GM03348 (cell line): ENCODE measurements at places on chromosomes 16 and 17.

GRCh38 chr17:29126268-29126930, 53.8 kb downstream of the MYO18A start:
- no peak for DNase-seq

DNA sequence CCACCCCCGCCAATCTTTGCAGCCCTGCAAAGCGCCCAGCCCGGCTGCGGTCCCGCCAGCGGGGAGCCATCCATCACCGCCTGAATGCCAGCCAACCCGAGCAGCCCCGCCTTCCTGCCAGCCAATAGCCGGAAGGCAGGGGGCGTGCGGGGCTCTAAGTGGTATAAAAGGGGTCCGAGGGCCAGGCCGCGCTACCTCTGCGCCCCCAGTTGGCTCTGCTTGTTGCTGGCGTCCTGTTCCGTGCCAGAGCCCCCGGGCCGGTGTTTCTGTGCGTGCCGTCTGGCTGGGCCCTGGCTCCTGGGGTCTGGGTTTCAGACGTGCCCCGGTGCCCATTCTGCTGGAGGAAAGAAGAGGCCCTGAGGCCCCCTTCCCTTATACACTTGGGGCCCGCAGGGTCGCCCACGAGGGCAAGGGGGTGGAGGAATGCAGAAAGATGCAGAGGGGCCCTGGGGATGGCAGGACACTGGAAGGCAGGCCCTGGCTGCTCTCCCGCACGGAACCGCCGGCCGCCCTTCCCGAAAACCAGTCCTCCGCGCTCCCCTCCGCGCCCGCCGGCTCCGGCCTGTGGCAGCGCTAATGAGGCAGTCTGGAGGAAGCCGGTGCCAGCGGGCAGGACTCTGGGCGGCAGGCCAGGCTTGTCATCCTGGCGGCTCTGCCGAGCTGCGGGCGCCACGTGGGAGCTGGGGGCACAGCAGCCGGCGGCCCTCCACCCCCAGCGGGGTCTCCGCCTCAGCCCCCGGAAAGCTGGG, 14.0 kb downstream of the COPZ2 start:
- DNase-seq = peak; percentile 83

GRCh38 chr16:86676254-86676670, 97.9 kb downstream of the FOXL1 start:
- DNase-seq = peak; percentile 54

- DNase-seq = peak; percentile 27
Observed at GRCh38 chr17:3917391-3917931, 1.2 kb upstream of the P2RX1 start.

DNA sequence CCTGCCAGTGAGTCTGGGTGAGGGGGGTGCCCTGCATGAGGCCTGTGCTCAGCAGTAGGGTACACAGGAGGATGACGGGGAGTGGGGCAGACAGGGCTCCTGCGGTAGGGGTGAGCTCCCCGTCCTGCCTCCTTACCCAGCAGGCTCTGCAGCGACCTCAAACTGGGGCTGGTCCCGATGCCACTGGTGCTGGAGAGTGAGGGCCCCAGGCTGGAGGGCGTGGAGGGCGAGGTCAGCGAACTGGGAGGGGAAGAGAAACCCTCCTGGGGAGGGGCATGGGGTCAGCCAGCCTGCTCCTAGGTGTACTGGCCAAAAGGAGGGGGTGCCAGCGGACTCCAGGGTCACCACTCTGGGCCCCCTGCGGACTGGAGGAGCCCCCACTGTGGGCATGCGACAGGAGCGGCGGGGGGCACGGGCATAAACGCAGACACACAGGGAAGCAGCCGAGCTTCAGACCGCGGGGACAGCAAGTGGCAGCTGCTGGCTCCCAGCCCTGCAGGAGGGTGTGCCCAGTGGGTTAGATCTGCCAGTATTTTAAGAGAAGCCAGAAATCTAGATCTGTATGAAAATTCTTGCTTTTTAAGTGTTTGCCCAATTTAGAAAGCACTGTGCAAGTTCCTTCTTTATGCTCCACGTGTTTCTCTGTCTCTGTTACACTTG, 9.0 kb upstream of the VASN start:
- DNase-seq = no peak

DNA sequence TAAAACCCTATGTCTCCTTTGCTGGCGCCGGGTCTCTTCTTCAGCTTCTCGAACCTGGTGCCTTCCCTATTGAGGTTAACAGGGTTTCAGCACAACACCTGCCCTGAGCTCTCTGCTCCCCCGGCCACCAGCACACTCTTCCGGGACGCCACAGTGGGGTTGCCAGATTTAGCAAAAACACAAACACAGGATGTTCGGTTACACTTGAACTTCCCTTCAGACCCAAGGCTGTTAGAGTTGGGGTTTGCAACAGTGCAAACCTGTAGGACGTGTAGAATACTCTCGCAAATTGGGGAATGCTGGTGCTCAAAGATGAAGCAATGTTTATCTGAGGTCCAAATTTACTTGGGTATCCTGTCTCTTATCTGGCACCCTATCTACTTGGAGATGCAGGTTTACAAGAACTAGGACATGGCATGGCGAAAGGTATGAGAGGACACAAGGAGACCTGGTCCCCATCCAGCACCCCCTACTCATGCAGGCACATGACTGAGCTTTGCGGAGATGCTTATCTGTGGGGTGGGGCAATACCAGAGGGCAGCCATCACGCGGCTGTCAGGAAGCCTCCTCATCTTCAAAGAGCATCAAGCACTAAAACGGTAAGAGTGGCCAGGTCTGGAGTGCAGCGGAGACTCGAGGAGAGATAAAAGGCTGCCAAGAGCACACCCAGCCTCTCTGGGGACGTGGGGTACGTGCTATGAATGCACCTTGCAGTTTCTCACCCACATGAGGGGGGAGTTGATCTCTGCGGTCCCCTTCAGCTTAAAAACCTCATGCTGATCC, 52.8 kb downstream of the SDK2 start:
- DNase-seq = no peak

- DNase-seq = no peak
Observed at GRCh38 chr17:59627274-59627673, 7.6 kb downstream of the CLTC start.

- DNase-seq = peak; percentile 33
Observed at GRCh38 chr17:27456681-27457359, 572 bp downstream of the KSR1 start.

DNA sequence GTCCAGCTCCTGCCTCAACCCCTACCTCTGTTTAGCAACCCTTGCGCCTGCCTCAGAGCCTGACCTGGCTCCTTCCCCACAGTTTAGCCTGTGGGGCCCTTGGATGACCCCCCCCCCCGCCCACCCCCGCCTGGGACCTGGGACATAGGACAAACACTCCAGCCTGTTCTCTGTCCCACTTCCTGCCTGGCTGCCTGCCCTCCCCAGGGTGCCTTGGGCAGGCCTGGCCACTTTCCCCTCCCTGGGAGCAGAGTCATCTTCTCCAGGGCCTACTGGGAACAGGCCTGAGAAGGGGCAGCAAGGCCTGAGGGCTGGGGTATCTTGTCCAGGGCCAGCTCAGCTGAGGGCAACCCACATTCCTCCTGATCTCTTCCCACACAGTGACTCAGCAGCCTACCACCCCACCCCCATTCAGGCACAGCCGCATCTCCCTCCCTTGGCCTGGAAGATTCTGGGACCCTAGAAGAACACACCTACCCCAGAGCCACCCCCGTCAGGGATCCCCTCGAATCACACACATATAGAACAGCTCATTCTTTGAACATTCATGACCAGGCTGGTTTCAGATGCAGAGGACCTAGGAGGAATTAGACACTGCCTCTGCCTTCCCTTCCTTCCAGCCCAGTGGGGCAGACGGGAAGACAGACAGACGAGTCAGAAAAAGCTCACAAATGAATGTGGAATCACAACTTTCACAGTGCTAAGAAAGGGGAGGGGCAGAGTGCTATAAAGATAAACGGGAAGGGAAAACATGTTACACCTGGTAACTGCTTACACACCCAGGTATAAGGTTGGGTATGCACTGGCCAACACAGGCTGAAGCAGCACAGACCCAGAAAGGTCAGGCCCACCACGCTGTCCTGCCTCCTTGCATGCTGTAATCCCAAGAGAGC, 6.0 kb downstream of the FHOD1 start:
- peak; percentile 86 for DNase-seq

DNA sequence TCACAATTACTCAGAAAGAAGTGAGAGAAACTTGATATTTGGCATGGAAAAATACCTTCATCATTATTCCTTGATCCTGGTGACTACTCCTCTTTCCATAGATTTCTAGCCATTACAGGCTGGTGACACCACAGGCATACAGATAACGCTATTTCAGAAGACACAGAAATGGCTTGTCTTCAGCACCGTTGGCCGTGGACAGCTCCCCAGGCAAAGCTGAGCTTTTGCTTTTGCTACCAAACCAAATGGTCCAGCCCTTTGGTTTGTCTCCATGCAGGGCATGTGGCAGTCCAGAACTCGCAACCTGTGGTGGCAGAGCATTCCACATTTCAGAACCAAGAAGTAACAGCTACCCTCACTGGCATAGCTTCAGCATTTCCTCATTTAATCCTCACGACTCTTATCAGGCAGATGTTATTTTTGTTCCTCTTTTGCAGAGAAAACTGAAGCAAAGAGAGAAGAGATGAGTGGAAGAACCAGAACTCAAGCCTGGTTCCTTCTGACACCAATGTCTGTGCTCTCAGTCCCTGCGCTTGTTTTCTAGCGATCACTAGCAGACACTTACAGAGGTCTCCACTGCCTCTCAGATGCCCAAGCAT, 55.5 kb downstream of the HS3ST4 start:
- DNase-seq = no peak

DNA sequence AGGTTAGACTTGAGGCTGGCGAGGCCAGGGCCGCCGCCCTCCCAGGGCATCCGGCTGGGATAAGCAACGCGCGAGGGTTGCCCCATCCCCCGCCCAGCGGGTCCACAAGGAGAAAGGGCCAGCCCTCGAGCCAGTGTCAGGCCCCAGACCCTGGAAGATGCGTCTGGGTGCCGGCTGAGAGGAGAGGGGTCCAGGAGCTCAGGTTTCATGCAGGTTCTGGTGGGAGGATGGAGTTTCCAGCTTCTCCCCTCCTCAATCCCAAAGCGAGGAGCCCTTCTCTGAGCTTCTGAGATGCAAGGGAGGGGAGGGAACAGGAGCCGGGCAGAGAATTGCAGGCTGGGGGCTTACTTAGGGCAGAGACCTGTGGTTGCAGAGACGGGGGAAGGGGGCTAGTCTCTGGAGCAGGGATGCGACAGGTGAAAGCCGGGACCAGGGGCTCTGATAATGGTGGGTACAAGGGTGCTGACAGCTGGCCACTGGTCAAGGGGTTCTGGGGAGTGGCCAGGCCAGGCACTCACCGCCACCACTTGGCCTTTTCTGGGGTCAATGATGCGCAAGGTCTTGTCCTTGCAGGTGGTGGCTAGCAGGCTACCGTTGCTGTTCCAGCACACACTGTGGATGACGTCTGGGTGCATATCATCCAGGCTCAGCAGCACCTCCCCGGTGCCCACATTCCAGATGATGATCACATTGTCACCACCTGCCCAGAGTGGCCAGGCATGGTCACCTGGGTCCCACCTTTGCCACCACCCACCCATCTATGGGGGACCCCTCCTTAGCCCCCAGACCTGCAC, 4.2 kb downstream of the CORO6 start:
- DNase-seq = no peak

DNA sequence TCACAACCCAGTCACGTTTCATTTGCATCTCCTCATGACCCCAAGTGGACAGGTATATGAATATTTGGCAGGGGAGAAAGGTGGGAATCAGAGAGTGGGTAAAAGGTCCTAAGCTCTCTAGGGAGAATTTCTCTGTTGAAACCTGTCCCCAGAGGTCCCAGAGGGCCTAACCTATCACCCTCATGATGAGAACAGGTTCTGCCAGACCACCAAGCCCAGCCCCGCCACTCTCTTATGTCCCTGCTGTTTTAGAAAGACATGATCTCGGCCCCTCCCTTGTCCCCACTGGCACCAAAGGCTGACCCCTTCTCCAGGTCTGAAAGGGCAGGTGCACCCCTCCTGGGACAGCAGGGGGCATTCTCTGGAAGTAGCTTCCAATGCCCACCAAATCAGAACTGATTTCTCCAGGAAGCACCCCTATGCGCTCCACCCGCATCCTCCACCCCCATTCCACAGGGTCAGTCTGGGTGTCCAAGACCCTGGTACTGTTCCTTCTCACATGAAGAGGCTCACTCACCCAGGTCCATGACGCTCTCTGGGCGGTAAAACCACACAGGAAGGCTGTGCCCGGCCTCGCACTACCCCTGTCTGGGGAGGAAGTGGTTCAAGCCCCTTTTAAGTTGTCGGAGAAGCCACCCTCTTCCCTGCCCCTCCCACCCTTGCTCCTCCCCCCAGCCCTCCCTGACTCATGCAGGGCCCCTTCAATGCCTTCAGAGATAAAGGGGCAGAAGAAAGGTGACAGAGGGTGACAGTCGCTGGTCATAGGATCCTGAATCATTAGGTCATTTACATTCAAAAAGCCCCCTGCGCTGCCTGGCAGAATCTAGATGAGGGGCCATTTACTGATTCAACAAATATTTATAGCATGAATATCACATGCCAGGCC, at the start of gene CCR7:
Gene CCR7, minus strand, starts transcription at position 590 of the 886 bp plus-strand sequence. Its CDS starts 63 bp downstream, at position 527.
- no peak for DNase-seq

DNA sequence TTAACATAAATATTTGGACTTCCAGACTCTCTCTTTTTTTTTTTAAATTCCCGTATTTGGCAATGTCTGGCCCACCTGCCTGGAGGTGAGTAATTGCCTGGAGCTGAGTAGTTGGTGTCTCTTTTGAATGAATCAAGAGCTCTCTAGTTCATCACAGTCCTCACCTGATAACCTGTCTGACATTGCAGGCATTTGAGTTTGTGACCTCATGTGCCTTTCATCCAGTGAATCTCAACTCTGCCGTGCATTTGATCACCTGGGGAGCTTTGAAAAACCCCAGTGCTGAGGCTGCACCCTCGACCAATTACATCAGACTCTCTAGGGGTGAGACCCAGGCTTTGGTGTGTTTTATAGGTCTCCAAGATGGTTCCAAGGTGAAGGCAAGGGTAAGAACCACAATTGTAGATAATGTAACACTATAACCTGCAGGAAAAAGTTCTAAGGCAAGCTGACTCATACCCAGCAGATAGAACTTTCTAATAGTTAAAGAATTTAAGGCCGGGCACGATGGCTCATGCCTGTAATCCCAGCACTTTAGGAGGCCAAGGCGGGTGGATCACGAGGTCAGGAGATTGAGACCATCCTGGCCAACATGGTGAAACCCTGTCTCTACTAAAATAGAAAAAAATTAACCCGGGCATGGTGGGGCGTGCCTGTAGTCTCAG, 24.5 kb upstream of the HS3ST2 start:
- DNase-seq = no peak

GRCh38 chr17:44878627-44879221, 20.5 kb downstream of the EFTUD2 start:
- DNase-seq = peak; percentile 72

- DNase-seq = peak; percentile 57
Observed at GRCh38 chr17:35238821-35239220, 4.1 kb upstream of the SLFN5 start.

- DNase-seq = no peak
Observed at GRCh38 chr17:15908378-15908777, 36.6 kb upstream of the ADORA2B start.

- DNase-seq = no peak
Observed at GRCh38 chr17:42512733-42513251, 23.2 kb upstream of the NAGLU start.

DNA sequence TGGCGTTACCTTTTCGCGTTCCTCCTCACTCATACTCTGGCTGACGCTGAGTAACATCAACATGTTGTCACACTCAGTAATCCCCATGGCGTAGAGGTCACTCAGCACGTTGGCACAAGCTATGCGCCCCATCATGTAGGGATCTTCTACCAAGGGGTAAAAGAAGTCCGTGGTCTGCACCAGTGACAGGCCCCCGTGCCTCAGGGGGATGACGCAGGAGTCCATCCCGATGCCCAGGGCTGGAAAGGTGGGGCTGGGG, 596 bp downstream of the SEPHS2 start:
- no peak for DNase-seq
